ENCODE measurements at places on chromosomes 2 and 18. TPM values are rescaled to one million over a fixed set of nuclear protein-coding genes. Genes with fewer than 3 reads are reported as not detected.

Gene ERFE
- total RNA-seq: 0.96 TPM

DNA sequence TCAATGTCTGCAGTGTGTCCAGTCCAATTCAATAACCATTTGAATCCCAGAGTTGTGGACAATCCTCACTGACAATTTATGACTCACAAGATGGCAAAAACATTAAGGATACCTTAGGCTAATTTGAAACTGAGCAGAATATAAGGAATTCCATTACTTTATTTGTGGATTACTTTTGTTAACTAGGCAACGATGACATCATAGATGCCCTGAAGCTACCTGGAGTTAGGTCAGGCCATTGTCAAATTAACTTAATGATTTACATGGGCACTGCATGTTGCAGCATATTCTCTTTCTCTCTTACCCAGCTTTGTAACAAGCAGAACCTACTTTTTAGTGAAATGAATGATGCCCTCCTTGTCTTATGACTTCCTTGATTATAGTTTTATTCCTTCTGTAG lies 100.0 kb upstream of the CDCA7 start:
- no peak overlapping the region for H3K27ac ChIP-seq
- H3K36me3 ChIP-seq: no peaks in the 10 kb centered on the region
- no peaks in the 10 kb centered on the region for H3K4me1 ChIP-seq
- H3K4me3 ChIP-seq: no peak overlapping the region
- H3K27me3 ChIP-seq: no peaks in the 10 kb centered on the region

- no peaks in the 10 kb centered on the region for H3K36me3 ChIP-seq
- no peaks in the 10 kb centered on the region for H3K27me3 ChIP-seq
- DNase-seq: no peak
- peaks cover 4% of the 10 kb centered on the region for H3K4me1 ChIP-seq
These were observed 97.3 kb downstream of the FMNL2 start for GRCh38 chr2:152432206-152432653.

GRCh38 chr2:112730791-112731190 lies 10.0 kb downstream of the NT5DC4 start:
- no peak for DNase-seq

GRCh38 chr2:109508556-109508955 lies 105.2 kb downstream of the SEPTIN10 start:
- H3K4me1 ChIP-seq: no peaks in the 10 kb centered on the region
- no peaks in the 10 kb centered on the region for H3K27me3 ChIP-seq
- H3K36me3 ChIP-seq: no peaks in the 10 kb centered on the region
- no peak for DNase-seq
